Small intestine (tissue), 16 donors: ENCODE measurements at places on chromosomes 6 and 20. TPM values are rescaled to one million over a fixed set of nuclear protein-coding genes. Genes with fewer than 3 reads are reported as not detected.
A peak's percentile ranks its signal among the peaks of the same experiment; 100 is the strongest.

CAPN11 gene
- not detected for polyA plus RNA-seq

CSNK2B gene
- polyA plus RNA-seq, result 223 TPM

PHACTR3 gene
- 4.7 TPM for polyA plus RNA-seq

TREML2 gene
- 0.13 TPM for polyA plus RNA-seq

DNA sequence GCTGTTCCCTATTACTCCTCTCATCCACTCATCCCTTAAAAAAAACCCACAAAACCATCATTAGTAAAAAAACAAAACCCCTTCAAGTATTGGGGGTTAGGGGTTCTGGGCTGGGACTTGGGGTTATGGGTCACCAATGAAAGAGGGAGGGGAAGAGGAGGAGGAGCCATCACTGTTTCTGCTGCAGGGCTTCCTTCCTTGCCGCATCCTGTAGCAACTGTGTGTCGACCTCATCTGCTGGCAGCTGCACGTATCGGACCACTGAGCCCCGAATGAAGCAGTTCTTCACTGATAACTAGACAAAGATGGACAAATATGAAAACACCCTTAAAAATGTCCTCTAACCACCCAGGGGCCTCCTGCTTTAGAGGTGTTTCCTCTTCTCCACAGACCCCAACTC, 2.0 kb upstream of the VARS1 start:
- H3K4me3 ChIP-seq, result no peak overlapping the region
- peaks cover 5% of the 10 kb centered on the region for H3K4me1 ChIP-seq
- H3K27ac ChIP-seq, result no peak overlapping the region
- no peak for DNase-seq

GRCh38 chr20:12207875-12208274, 290.2 kb downstream of the BTBD3 start:
- peak; percentile 30 for DNase-seq
- H3K27ac ChIP-seq, result no peak overlapping the region
- H3K4me1 ChIP-seq, result no peaks in the 10 kb centered on the region
- no peaks in the 10 kb centered on the region for H3K36me3 ChIP-seq
- no peak overlapping the region for H3K4me3 ChIP-seq

DNA sequence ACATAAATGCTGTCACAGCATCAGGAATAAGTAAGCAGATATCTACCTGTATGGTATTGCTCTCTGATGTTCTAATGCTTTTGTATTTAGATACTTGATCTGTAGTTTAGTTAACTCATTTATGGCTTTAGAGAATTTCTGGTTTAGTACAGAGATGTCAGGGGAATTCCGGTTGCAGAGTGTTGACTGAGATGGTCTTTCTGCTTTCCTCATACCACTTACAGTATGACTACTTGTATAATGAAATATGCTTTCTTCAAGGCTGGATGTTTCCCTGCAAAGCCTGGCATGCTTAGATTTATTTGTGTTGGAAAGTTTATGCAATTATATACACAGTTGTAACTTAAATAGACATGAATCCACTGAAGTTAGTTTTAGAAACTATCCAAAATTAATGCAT, 278.4 kb downstream of the CDH26 start:
- DNase-seq, result no peak
- no peaks in the 10 kb centered on the region for H3K36me3 ChIP-seq

GRCh38 chr6:134247231-134247833, 70.6 kb downstream of the SGK1 start:
- no peak overlapping the region for H3K27ac ChIP-seq
- no peak overlapping the region for H3K4me3 ChIP-seq
- peak; percentile 40 for DNase-seq
- peaks cover 3% of the 10 kb centered on the region for H3K4me1 ChIP-seq
